ENCODE measurements at places on chromosomes 3 and 15.

- DNase-seq = no peak
Observed at GRCh38 chr3:128760881-128761280, 34.9 kb downstream of the RAB7A start.

DNA sequence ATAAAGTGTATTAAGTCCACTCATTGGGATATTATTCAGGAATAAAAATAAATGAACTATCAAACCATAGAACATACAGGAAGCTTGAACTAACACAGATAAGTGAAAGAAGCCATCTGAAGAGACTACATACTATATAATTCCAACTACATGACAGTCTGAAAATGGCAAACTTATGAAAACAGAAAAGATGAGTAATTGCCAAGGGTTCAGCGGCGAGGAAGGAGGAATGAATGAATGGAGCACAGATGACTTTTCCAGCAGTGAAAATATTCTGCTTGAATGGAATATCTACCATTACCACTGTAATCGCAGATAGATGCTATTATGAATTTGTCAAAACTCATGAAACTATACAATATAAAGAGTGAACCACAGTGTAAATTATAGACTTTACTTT lies 79.7 kb downstream of the PEAK1 start:
- DNase-seq = no peak

- DNase-seq = no peak
Observed at GRCh38 chr3:13372126-13372525, 48.0 kb downstream of the NUP210 start.

DNA sequence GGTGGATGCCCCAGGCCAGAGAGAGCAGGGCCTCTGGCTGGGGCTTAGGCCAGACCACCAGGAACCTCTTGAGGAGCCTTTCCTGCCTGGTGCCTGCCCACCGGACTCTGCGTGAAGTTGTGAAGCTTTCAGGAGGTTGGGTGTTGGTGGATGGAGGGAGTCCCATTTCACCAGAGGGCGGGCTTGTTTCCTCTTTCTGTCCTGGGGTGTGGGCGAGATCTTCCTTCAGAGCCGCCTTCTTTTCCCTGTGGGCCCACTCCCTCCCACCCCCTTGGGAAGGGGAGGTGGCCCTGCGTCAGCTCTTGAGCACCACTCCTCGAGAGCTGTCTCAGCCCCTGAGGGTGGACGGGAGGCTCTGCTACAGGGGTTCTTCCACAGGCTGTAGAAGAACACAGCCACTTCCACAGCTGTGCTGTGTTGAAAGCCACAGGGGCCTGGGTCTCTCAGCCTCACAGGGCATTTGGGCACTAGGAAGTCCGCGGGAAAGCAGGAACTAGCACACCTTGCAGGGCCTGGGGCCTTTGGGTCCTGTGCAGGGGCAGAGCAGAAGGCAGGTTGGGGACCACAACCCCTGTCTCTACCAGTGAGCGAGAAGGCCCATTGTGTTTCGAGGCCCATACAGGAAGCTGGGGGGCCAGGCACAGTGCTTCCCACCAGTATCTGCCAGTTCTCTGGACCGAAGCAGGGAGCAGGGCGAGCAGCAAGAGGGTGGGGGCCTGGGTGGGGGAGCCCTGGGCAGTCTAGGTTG lies 2.1 kb downstream of the AMIGO3 start:
- DNase-seq = no peak

DNA sequence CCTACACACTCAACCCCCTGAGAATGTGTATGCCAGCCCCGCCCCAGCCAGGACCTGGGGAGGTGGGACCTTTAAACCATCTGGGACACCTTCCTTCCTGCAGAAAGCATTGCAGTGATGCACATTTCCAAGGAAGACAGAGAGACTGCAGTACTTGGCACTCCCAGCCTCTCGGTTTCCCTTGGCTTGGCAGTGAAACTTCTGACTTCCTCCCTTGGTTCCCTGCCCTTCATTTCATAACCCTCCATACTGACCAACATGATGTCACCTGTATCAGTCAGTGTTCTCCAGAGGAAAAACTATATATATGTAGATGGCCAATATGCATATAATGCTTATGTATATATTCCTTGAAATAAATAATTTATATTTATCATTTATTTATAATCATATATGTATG lies 103.2 kb downstream of the SST start:
- no peak for DNase-seq

- peak; percentile 19 for DNase-seq
Observed at GRCh38 chr15:42059661-42060476, 34.5 kb downstream of the PLA2G4D start.

GRCh38 chr15:52103217-52104207 lies 9.1 kb downstream of the BCL2L10 start:
- no peak for DNase-seq

DNA sequence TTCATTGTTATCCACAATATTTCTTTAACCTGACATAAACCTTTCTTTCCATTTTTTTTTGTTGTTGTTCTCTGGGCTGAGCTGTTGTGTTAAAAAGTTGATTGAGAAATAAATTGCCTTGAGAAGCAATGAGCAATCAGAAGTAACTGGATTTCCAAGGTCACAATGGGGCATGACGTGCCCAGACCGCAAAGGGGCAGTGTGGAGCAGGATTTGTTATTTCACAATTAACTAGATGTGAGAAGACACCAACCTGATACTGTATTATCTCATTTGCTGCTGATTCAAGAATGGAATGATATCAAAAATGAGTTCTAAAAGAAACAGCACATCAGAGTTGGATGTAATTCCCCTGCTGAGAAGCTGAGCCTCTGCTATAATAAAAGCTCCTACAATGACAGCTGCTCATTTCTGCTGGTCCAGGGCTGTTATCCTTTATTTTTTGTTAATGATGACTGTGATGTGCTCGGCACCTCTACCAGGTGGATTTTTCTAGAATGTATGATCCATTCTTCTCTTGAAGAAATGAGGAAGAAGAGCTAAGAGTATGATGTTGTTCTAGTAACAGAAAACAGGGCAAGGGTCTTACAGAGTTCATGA lies 28.1 kb downstream of the CPNE4 start:
- DNase-seq = no peak

DNA sequence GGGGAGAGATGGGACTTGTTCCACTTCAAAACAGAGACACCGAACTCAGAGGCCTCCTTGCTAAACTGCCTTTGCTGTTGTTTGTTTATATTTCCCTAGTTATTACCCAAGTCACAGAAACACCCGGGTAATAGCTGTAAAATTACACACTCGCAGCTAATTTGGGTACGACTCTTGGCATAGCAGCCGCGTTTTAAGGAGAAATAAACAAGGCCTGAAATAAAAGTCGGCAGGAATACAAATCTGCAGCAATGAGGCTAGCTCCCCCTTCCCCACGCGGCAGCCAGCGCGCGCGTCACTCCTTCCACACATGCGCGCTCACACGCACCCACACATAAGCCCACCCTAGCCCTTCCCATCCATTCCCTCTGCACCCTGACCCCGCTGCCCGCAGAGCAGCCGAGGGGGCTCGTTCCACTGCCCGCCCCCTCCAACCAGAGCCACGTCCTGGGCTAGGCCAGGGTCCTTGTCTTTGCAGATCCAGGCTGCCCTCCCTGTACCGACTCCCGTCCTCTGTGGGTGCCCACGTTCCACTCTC lies 67.3 kb downstream of the LINGO1 start:
- DNase-seq = no peak
